ENCODE measurements at places on chromosomes 3 and 15.

DNA sequence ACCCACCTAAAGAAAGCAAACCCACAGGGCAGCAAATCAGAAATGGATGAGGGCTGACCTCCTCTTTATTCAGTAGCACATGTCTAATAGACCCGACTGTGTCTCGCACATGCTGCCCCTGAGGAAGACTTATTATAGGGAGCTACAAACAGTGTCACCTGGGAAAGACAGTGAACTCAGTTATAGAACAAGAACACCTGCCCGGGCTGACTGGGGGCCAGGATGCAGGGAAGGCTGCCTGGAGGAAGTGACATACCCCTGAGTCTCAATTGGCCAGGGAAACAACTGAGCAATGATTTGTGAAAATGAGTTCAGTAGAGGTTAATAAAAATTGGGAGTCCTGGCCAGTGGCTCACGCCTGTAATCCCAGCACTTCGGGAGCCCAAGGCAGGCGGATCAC, 78.7 kb upstream of the CGNL1 start:
- no peak for DNase-seq

DNA sequence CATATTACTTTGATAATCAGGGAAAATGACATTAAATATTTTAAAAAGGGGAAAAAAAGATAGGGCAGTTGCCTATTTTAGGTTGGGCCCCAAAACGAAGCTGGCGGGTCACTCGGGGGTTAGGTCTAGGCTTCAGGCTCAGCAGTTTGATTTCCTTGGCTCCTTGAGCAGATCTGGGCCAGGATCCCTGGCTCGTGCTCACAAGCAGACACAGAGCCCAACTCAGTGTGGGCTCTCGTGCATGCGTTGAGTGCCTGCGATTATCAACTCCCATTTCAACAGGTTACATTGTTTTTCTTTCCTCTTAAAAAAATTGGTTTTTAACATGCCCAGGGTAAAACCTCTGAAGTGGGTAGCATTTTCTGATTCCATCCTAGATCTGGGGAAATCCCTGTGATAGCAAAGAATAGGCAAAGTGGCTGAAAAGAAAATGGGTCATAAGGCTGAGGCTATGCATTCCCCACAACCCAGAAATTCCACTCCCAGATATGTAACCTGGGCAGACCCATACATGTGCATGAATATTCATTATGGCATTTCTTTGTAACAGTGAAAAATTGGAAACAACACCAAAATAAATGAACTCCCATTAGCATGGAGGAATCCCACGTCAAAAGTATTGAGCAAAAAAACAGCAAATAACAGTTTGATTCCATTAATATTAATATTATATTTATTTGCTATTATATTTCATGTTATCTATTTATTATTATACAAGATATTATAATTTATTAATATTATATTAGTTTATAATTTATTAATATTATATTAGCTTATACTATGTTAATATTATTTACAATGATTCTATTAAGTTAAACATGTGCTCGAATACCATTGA, 27.8 kb downstream of the FAM43A start:
- DNase-seq = peak; percentile 50

- peak; percentile 54 for DNase-seq
Measured at GRCh38 chr15:57866149-57866736, 159.7 kb downstream of the POLR2M start.

DNA sequence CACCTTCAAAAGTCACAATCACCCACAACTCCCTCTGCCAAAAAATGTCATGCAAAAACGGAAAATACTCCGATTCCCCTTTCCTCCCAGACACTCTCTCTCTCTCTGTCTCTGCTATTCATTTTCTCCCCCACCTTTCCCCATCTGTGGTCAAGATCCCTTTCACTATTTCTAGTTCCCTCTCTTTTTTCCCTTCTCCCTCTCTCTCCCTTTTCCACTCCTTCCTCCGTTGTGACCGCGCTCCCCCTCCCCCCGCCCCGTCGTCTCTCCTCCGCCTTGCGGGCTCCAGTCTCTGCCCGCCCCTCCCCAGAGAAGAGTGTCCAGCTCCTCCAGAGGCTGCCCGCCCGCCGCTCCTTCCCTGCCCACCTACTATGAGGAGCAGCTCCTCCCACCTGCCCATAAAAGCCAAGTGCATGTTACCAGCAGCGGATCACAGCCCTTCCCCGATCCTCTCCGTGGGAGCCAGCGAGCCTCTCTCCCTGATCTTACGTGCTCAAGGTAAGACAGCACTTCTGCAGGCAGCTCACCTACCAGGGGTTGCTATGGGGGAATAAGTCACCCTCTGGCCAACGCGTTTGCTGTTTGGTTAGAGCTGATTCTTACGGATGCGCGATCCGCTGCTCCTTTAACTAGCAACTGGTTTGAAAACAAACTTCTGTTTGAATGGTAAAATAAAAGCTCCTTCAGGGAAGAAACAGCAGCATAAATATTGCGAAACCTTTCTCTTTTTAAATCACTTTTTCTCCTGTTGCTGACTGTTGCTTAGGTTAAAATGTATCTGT, at the start of gene COL8A1:
Gene COL8A1, plus strand, starts transcription at position 428 of the 782 bp plus-strand sequence. CDS start 152,089 bp downstream, outside the sequence.
- DNase-seq = peak; percentile 90

- no peak for DNase-seq
Measured at GRCh38 chr3:23077126-23077525, 126.0 kb upstream of the UBE2E2 start.

- no peak for DNase-seq
Measured at GRCh38 chr3:179715582-179715981, 62.7 kb downstream of the USP13 start.

GRCh38 chr3:25170021-25170420, 258.0 kb upstream of the RARB start:
- no peak for DNase-seq

GRCh38 chr15:92163641-92164040, 230.0 kb upstream of the ST8SIA2 start:
- DNase-seq = peak; percentile 9

DNA sequence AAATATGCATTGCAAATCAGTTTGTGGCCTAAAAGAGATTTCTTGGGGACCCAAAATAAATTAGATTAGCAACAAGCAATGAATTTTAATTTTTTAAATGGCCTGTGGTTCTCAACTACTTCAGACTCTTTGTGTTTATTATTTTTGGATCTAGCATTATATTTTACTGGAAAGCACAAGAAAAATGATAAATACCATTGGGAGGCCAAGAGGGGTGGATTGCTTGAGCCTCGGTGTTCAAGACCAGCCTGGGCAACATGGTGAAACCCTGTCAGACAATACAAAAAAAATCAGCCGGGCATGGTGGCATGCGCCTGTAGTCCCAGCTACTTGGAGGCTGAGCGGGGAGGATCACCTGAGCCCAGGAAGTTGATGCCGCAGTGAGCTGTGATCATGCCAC, 13.6 kb downstream of the LACTB start:
- no peak for DNase-seq

DNA sequence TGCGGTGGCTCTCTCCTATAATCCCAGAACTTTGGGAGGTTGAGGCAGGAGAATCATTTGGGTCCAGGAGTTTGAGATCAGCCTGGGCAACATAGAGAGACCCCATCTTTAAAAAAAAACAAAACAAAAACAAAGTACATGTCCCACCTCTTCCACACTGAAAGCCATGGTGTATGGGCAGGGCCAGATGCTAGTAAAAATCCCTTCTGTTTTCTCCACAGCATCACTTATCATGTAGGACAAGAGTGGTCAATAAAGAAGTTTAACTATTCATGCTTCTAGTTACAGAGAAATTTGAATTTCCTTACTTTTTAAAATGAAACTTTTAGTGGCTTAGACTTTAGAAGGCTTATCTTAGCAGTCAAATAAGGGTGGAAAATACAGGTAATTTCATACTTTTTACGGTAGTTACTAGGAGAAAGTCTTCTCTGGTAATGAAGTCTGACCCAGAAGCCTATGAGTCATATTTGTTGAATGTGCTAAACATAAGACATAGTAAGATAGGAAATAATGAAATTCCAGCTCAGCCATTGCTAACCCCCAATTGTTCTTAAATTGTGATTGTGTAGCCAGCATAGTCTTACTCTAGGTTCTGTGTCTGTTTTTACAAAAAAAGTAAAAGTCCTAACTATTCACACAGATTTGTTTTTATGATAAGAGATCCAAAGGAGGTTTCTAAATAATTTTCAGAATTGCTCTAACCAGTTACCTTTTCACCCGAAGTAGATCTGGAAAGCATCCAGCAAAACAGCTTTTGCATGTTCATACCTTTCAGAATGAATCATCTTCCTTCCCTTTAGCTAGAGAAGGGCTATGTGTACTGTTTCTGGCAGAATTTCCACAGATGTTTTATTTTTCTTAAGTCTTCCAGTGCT, 16.4 kb upstream of the ZNF609 start:
- DNase-seq = peak; percentile 66

- DNase-seq = no peak
Measured at GRCh38 chr15:42640109-42640508, 64.7 kb downstream of the STARD9 start.

DNA sequence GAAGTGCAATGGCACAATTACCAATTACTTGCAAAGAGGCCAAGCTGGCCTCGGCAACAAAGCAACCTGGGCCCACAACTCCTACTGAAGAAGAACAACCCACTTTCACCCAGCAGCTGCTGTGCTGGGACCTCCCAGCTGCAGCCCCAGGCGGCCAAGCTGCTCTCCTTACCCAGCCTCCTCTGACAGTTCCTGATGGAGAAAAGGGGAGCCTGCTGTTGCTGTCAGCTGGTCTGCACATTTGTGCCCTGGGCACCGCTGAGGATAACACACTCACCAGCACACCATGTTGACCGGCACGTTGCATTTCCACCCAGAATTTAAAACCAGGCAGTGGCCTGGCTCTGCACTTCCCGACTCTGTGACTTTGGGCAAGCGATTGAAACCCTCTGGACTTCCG, 33.6 kb downstream of the SSUH2 start:
- no peak for DNase-seq

GRCh38 chr3:195727606-195728195, 6.9 kb downstream of the MUC20 start:
- DNase-seq = no peak

DNA sequence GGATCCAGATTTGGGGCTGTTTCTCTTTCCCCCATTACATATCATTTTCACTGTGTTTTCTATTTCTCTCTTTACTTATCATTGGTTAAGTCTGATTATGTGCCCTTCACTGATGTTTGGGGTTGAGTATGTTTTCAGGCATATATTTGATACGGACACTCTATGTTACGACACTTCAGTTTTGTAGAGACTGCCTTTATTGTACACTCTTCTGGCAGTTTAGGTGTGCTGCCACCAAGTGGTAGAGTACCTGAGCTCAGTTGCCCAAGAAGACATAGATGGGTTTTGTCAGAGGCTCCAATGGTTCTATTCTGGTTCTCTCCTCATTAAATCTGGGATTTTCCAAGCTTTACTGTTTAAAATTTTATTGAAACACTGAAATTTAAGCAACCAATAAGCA, 255.0 kb upstream of the ROPN1 start:
- no peak for DNase-seq

DNA sequence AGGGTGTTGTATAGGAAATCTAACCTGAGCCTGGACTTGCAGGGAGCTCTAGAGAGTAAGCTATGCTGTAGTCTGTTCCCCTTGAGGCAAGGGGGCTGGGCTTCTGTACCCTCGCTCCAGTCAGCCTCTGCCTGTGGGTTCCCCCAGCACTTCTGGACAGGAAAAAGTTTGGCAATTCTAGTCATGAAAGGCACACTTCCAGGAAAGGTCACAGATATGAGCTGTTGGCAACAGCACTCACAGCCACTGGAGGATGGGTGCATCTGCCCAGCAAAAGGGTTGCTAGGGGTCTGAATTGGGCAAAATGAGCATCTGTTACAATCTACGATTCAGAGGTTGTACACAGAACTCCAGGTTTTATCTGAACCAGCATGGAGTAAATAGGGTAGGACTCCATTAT, 281.2 kb downstream of the ERC2 start:
- no peak for DNase-seq

- DNase-seq = no peak
Measured at GRCh38 chr15:65789759-65790425, 2.2 kb downstream of the DENND4A start.

DNA sequence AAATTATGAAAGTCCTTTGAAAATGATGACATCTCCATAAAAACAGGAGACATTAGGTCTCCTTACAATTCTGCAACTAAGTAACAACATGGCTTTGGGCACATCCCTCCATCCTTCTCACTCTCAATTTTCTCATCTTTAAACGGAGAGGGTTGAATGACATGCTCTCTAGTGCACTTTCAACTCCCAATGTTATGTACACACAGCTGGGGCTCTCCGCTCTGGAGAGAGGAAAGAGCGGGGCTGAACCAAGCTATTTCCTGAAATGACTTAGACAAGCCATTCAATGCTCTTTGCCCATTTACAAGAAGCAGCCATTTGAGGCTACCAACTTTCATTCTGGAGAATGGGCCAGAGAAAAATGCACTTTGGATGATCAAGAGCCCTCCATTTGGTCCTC, 144.2 kb upstream of the BNIP2 start:
- no peak for DNase-seq

All from fibroblast of skin of scalp (primary cell).